Upper lobe of right lung (tissue), 1 donor: ENCODE measurements at places on chromosomes 3 and 15. TPM values are rescaled to one million over a fixed set of nuclear protein-coding genes. Genes with fewer than 3 reads are reported as not detected.

GRCh38 chr3:172065527-172065926 lies 26.1 kb downstream of the FNDC3B start:
- H3K27me3 ChIP-seq, result no peaks in the 10 kb centered on the region
- no peaks in the 10 kb centered on the region for H3K36me3 ChIP-seq
- no peak overlapping the region for H3K4me3 ChIP-seq

ITGB5 gene
- total RNA-seq, result 95.1 TPM

- H3K4me1 ChIP-seq, result no peaks in the 10 kb centered on the region
- no peak overlapping the region for H3K4me3 ChIP-seq
- peaks cover 3% of the 10 kb centered on the region for H3K36me3 ChIP-seq
- H3K27me3 ChIP-seq, result no peaks in the 10 kb centered on the region
Measured at GRCh38 chr15:48596415-48596814, 49.1 kb downstream of the FBN1 start.

GRCh38 chr15:58232281-58233065 lies 94.3 kb downstream of the AQP9 start:
- H3K27me3 ChIP-seq, result no peaks in the 10 kb centered on the region
- no peaks in the 10 kb centered on the region for H3K36me3 ChIP-seq
- DNase-seq, result no peak
- no peak overlapping the region for H3K4me3 ChIP-seq

DNA sequence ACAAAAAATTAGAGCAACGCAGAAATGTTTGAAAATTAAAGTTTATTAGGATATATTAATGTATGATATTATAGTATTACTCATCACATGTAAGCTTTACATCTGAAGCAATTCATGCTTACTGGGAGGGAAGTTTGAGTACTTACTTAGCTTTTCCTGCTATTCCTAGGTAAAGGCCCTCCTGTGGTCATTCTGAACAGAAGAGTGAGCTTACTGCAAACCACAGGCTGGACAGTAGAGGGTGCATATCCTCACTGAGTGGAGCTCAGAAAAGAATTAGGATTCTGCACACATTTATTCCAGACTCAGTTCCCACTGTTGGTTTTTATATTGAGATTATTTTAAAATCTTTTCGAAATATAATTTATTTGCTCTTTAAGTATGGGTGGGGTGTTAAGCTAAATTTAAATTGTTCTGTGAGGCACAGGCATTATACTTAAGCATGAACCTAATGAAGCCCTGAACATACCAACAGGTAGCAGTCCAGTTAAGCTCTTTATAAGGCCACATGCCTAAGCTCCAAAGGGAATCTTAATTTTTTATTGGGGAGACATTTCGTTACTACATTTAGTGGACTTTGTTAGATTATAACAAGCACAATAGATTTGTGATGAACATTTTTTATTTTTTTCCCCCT lies 10.2 kb downstream of the MRPS22 start:
- no peak overlapping the region for H3K4me3 ChIP-seq
- no peaks in the 10 kb centered on the region for H3K4me1 ChIP-seq
- DNase-seq, result no peak
- H3K36me3 ChIP-seq, result peaks cover 100% of the 10 kb centered on the region

- H3K4me3 ChIP-seq, result no peak overlapping the region
- no peaks in the 10 kb centered on the region for H3K27me3 ChIP-seq
- no peaks in the 10 kb centered on the region for H3K36me3 ChIP-seq
- H3K4me1 ChIP-seq, result no peaks in the 10 kb centered on the region
- no peak for DNase-seq
Measured at GRCh38 chr15:23629234-23629805, 18.3 kb downstream of the MAGEL2 start.

GPR15 gene
- total RNA-seq, result 2.5 TPM
